Omental fat pad (tissue), 4 donors: ENCODE measurements at places on chromosomes 2 and 18. TPM values are rescaled to one million over a fixed set of nuclear protein-coding genes. Genes with fewer than 3 reads are reported as not detected.

- DNase-seq: no peak
These were observed 554.6 kb downstream of the DSC3 start for GRCh38 chr18:30487962-30488361.

- DNase-seq: no peak
These were observed 309.7 kb downstream of the GULP1 start for GRCh38 chr2:188601391-188601790.

DNA sequence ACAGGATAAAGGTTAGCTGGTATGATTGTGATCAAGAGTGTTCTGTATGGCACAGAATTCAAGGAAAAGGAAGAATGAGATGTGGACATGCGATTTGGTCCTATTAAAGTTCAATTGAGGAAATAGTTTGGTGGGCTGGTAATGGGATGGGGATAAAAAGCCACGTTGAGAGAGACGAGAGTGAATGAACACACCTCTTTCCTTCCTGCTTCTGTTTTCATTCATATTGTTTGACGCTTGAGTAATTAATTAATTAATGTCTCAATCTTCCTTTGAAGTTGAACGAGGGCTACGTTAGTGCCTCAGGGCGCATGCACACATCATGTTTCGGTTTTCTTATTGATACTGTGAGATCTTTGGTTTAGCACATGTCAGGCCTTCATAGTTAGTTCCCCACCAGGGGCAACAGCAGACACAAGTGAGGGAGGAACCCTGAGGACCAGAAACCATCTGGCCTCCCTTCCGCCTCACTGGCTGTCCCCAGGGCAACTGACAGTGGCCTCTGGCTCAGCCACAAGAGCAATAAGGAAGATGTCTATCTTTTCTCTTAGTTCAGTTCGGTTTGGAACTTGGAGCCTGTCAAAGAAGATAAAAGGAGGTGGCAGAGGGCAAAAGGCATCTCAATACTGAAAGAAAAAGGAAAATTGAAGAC, 116.0 kb downstream of the LIPG start:
- DNase-seq: no peak

Gene GAL3ST2
- total RNA-seq: 2.8 TPM

DNA sequence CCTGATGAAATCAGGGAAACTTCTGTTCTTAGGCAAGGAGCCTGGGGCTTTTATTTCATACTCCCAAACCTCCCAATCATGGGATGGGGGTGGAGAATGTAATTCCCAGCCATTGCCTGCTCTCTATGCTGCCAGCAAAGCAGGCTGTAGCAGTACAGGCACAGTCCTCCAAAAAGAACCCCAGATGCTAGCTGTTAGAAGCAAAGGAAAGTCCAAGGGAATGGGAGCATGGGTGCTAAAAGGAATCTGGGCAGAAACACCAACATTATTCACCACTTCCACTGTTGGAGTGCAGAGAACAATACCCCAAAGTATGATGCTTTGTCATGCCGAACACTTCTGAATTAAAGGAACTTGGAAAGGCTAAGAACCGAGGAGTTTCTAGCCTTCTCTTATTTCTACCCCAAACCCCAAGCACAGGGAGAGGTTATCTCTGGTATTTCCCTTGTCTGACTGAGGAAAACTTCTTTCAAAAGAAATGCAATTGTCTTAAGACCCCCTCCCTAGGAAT, 24.7 kb downstream of the MDH1 start:
- DNase-seq: no peak

- no peak for DNase-seq
These were observed 211.2 kb downstream of the TNS1 start for GRCh38 chr2:217791551-217791950.

- no peak for DNase-seq
These were observed 323.2 kb downstream of the RAD51AP2 start for GRCh38 chr2:17195016-17195415.

DNA sequence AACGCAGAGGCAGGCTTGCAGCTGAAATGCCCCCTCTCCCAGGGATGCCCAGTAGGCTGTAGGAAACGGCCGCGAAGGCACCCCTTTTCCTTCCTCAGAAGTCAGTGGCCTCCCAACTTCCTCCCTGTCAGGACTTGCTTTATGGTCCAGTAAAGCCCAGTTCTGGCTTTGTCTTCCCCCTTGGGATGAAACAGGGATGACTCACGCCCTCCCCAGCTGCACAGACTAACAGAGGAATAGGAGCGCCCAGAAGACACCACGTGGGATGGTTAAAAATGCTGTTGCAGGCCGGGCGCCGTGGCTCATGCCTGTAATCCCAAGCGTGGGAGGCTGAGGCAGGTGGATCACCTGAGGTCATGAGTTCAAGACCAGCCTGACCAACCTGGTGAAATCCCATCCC, 6.9 kb downstream of the CREG2 start:
- no peak for DNase-seq
